ENCODE measurements at places on chromosomes 2 and 18.

DNA sequence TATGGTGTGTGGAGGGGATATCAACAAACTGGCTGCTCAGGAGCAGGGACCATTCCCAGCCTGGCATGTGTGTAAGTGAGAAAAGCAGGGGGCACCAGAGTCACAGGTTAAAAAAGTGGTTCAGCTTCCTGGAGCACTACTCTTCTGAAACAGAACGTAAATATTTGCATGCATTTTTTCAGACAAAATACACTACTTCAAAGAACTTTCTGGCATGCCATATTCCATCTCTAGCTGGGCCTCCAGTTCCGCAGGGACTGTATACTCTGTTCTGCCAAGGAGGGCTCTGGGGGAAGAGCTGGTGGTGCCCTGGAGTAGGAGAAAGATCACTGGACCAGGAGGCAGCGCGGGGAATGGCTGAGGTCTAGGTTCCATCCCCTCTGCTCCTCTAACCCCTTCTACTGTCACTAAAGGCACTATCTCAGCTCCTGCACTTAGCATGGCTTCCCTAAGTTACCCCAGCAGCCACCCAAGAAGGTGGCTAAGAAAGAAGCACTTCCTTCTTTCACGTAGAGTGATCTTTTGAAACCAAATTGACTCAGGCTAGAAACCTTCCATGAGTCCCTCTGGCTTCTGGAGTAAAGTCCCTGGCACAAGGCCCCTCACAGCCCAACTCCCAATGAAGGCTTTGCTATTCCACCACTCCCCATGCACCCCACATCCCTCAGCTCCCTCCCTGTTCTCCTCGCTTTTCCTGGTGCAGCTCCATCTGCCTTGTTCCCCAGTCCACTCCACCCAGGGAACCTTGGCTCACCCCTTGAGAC, 57.6 kb upstream of the CABLES1 start:
- no peak for DNase-seq

DNA sequence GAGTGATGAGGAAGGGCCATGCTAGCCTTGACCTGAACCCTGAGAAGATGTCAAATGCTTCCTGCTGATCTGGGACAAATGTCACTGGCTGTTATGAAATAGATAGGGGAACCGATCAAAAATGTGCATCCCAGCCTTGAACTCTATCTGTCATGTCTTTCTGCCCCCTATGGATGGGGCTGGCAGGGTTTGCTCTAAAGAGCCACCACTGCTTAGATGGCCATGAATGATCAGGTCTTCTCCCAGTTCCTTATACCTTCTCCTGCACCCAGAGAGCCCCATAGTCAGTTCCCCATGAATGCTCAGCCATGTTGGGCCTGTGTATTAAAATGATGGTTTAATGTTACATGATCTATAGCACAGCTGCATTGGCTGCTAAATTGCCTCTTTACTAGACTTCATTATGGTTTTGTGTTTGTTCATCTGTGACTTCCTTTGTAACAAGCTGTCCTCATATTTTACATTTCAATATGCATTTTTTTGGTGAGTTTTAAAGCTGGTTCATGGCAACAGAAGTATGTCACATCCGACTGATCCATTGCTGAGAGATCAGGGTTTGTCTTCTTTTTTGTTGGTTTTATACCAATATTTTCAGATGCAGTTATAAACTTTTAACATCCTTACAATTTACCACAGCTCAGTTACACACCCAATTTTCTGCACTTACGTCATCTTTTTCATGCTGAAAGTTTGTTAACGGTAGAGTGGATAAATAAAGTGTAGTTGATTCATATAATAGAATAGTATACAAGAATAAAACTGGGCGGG, 56.3 kb upstream of the SMAD2 start:
- no peak for DNase-seq

DNA sequence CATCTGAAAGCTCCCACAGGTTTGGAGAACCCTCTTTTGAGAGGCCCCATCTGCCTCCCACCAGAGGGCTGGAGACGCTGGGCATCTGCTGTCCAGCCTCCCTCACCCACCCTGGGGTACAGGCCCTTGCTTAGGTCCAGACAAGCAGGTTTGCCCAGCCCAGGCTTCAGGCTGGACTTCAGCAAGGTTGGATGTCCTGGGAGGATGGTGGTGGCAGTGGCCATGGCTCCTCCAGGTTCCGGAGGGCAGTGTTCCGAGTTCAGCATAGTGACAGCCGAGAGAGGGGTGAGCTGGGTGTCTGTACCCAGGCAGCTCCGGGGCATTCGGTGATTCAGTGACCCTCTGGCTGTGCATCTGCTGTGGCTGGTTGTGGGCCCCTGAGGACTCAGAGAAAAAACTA, 58.2 kb upstream of the HDAC4 start:
- no peak for DNase-seq

- no peak for DNase-seq
These were observed 106.4 kb downstream of the MBD2 start for GRCh38 chr18:54117853-54118773.

- no peak for DNase-seq
These were observed 2.8 kb upstream of the CENPA start for GRCh38 chr2:26782876-26783704.

GRCh38 chr18:46071653-46072375, at the start of gene PSTPIP2:
Gene PSTPIP2 (minus strand): TSS chr18:46072260. CDS start chr18:46072188, 72 bp downstream.
- peak; percentile 7 for DNase-seq

GRCh38 chr2:138193416-138194213, 229.3 kb downstream of the HNMT start:
- no peak for DNase-seq

DNA sequence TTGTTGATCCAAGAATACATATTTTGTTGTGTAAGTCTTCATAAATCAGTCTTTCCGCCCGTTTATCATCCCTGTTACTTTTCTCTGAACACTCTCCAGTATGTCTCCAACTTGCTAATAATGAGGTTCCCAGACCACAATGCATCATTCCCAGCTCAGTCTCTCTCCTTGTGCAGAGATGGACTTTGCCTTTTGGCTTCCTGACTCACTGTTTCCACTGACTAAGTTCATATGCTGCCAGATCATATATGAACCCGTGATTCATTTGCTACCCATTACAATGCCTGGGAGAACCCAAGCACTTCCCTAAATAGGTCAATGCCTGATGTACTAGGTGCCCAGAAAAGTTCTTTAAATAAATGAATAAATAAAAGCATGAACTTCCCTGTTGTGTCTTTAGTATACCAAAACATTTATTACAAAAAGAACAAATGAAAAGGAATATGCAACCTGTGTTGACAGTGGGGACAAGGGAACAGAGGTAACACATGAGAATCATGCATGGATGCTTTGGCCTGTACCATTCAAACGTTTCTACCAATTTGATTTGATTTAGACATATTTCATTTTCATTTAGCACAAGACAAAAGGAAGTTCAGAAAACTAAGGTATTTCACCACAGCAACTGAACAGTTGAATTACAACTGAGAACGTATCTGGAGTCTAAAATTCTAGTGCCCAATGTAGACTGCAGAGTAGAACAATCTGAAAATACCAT, 215.4 kb upstream of the HNRNPA3 start:
- no peak for DNase-seq

DNA sequence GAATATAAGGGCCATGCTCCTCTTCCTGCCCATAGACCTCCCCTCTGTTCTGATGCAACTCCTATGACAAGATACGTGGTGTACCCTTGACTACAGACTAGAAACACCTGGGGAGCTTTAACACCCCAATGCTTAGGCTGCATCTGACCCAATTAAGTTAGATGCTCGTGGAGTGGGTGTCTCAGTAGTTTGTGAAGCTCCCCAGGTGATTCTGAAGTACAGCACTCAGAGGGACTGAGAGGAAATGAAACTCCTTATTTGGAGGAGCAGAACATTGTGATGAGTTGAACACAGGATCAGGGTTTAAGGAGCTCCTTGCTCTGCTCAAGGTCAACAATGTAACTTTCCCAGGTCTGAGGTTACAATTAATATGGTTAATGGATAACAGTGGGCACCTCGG, 80.3 kb upstream of the TTC39C start:
- no peak for DNase-seq

GRCh38 chr2:17680119-17680518, 73.5 kb downstream of the SMC6 start:
- DNase-seq, result no peak

- no peak for DNase-seq
These were observed 9.4 kb downstream of the MAP3K19 start for GRCh38 chr2:135037831-135038230.

- no peak for DNase-seq
These were observed 91.8 kb upstream of the THUMPD2 start for GRCh38 chr2:39870871-39871270.

GRCh38 chr2:235538981-235539380, 45.1 kb downstream of the AGAP1 start:
- no peak for DNase-seq

- DNase-seq, result no peak
These were observed 102.9 kb upstream of the SLC8A1 start for GRCh38 chr2:40554665-40555294.

DNA sequence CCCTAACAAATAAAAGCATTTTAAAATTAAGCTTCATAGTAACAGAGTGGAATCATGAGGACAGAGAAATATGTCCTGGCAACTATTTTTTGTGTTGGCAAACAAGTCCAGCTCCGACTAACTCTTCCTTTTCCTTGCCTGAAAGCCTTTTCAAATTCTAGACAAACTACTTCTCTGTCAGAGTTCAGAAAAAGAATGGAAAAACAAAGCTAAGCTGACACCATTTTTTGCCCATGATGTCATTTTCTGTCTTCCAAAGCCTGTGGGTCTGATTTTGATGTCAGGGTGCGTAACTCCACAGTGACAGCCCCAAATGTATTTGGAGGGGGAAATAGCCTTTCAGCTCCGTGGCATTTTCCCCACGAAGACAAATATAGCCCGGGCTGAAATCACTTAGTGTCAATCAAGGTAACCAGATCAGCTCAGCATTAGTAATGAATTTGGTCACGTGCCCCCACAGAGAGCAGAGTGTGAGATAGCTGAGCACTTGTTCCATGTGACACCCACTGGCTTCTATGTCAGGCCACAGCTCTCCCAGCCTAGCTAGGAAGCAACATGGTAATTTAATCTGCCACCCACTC, 233.0 kb upstream of the SIX2 start:
- DNase-seq, result no peak

GRCh38 chr18:77870199-77870598, 620.6 kb downstream of the GALR1 start:
- DNase-seq, result no peak

DNA sequence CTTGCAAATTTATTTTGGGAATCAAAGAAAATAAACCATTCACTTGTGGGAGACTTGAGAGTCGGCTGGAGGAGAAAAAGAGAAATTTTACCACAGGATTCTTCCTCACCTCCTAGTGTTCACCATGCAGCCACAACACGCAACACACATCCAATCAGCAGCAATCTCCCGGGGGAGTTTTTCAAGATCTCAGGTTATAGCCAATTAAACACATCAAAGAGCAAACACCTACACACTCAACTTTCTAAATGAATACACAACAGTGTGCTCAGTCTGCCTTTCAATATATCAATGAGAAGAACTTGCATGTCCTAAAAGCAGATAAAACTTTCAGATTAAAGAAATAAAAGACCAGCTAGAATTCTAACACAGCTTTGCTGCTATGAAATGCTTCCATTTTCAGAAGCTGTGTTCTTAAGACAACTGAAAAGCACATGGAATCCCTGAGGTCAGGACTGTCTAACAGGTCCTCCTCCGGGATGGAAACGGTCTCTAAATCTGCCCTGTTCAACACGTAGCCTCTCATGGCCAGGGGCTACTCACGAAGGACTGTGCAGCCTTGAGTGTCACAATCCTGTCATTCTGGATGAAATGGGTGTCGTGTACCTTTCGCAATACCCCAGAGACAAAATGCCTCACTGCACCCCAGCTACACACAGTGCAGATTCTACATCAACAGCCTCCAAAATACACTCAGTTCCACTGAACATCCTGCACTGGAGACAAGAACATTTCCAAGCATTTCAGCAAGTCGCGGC, 84.2 kb downstream of the ZNF516 start:
- no peak for DNase-seq

GRCh38 chr2:54709336-54709809, 14.1 kb upstream of the EML6 start:
- no peak for DNase-seq

DNA sequence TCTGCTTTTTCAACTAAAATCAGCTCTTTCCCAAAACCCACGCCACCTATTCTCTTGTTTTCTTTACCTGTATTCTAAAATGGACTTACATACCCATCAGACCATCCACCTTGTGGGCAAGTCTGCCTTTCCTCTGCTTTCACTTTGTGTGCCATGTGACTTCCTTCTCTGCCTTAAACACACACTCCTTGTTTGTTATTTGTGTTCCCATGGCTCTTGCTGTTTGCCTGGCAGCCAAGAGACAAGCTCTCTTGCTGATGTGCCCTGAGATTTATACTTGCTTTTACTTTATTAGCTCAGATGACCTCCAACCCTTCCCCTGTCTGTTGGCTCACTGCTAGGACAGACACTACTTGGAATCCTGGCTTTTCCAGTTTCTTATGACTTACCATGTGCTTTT, 309.7 kb upstream of the LRRTM4 start:
- no peak for DNase-seq

DNA sequence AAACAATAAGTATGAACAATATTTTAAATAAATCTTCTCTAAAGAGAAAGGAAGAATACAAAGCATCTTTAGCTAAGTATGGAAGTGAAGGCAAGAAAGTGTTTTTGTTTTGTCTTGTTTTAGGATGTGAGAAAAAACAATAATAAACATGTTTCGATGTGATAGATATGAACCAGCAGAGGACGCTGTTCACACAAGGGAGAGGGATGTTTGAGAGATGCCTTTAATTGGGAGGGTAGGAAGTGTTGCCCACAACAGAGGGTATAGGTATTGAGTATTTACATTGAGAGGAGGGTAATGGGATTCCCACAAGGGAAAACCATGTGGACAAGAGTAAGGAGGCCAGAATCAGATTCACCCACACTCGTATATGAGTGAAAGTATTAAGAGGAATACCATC, 55.1 kb downstream of the CDH19 start:
- no peak for DNase-seq

DNA sequence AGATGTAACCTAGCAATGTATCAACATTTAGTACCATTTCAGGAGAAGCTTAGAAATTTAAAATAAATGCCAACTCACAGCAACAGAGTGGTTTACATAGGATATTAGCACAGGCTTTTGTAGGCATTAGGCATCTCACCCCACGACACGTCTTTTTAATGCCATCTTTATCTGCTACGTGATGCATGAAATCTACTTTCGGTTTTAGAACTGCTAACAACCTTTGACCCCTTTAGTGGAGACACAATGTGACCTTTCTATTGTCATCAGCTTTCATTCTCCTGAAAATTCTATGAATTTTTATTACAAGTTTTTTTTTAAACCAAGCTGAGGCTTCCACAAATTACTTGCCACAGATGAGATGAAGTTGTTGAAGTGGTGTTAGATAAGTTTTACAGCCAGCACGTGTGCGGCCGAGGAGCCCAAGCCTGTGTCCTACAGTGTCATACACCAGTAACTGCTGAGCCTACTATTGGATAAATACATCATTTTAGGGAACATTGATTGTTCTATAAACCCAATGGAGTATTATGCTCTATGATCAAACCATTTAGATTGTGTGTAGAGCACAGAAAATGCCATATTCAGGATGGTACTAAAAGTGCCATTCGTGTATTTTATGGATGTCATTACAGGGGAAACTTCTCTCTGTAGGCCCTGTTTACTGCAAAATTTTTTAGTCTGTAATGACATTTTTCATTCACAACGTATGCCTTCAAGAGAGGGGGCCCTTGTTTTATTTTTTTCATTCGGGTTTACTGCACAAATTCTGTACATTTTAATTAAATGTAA, 151.6 kb downstream of the PTGR3 start:
- DNase-seq, result no peak

Measured in anterior cingulate cortex (tissue), 58 donors.